ENCODE measurements at places on chromosomes 13 and 19. TPM values are rescaled to one million over a fixed set of nuclear protein-coding genes. Genes with fewer than 3 reads are reported as not detected.

Gene POSTN
- total RNA-seq = 1.6 TPM

Gene NCAN
- total RNA-seq = not detected

DNA sequence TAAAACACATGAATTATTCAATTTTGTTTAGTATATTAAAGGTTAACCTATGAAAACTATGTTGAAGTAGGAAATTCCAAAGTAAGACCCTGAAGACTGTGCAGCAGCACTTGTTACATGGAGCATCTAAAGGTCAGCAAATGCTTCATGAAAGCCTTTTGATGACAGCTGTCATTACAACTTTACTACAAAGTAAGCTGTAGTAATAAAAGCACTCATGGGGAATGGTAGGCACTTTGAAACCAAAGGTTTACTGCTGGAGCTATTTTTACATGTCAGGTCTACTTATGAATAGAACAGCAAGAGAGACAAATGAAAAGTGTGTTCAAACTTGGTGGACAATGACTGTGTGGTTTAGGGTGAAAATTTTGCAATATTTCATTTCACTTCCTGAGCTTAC is 672.5 kb upstream of the PCDH20 start:
- DNase-seq = no peak

DNA sequence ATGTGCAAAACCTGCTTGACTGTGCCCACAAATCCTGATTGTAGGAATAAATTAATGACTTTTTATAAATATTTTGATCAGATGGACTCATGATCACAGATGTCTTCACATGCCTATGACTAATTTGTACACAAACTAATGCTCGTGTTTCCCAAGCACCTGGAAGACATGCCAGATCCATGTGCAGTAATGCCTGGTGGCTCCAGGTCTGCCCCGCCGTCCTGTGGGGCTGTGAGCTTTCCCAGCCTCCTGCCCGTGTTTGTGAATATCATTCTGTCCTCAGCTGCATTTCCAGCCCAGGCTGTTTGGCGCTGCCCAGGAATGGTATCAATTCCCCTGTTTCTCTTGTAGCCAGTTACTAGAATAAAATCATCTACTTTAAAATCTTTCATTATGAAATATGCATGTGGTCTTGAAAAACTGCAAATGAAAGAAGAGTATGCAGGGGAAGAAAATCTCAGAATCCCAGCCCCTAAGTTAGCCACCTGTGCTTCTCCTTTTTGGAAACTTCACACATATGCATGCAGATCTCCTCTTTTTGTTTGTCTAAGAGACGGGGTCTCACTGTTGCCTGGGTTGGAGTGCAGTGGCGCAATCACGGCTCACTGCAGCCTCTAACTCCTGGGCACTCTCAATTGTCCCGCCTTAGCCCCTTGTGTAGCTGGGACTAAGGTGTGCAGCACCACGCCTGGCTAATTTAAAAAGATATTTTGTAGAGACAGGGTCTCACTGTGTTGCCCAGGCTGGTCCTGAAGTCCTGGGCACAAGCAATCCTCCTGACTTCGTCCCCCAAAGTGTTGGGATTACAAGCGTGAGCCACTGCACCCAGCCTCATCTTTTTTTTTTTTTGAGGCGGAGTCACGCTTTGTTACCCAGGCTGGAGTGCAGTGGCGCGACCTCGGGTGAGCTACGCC is 6.2 kb downstream of the RPL28 start:
- no peak for DNase-seq

DNA sequence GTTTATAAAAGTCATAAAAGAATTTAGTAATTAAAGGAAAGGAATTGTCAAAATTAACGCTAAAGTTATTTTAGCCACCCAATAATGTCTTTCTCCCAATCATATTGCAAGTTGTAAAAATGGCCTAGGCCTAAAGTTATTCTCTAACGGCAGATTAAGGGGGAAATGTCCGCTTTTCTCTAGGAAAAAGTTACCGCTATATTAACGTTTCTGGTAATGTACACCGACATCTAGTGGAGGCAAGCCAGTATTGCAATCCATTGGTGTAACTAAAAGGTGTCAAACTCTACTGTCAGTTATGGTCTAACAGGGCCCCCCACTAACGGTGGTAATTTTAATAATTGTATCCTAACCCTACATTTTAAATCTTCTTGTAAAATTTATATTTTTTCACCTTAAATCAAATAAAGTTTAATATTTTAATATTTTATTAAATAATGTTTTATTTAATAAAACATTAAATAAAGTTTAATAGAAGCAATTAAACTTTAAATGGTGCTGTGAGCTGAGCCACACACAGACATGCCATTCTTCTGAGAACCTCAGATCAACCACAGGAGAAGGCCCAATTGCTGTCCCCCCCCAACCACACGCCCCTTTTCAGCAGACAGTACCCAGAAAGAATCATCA is 35.9 kb upstream of the ZSCAN5A start:
- DNase-seq = peak; percentile 40

Gene MAST1
- 0.20 TPM for total RNA-seq

- peak; percentile 29 for DNase-seq
Measured at GRCh38 chr19:46717034-46717715, at the start of gene PRKD2. PRKD2 (minus strand) TSS chr19:46717114; CDS start chr19:46716370, 744 bp downstream.

DNA sequence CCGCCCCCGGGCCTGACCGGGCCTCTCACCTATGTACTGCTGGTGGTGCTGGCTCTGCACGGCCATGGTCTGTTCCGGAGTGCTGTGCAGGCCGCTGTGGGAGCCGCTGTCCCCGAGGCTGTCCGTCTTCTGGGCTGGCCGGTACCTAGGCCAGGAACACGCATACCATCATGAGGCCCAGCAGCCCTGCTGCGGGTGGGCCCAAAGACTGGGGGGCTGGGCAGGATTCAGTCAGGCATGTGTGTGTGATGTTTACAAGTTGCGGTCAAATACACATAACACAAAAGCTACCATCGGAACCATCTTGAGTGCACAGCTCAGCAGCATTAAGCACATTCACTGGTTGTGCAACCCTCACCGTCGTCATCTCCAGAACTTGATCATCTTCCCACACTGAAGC is 32.2 kb upstream of the RANBP3 start:
- DNase-seq = no peak

- DNase-seq = no peak
Measured at GRCh38 chr13:49342454-49342853, 94.7 kb downstream of the CDADC1 start.

DNA sequence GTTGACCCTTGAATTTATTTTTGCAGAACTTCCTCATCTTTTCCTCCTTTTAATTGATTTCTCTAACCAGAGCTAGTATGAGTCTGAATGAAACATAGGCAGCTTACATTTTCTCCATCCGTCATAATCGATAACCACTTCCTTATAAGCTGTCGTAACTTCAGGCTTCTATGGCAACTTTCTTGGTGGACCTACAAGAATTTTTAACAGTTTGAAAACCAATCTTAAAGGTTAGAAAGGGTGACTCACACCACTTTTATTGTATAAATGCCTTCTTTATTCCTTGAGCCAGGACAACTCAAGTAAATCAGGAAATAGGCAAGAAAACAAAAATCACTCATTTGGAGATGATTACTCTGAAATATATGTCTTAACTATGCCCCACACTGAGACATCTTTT is 105.7 kb upstream of the KL start:
- DNase-seq = peak; percentile 61

DNA sequence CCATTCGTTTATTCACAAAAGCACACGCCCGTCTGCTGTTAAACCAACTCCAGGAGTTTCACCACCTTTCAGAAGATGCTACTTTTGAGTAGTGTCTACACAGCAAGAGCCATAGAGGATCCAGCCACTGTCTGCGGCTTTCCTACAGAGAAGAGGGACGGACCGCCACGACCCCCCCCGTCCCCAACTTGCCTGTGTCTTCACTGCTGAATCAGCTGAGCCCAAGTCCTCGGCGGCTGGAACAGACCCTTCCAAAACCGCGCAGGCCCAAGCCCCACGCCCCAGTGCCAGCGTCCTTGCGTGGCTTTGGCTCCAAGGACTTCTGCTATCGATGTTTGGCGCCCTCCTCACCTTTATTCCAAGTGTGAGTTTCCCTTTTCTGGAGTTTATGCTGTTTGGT is 65.1 kb downstream of the SPACA7 start:
- DNase-seq = no peak

DNA sequence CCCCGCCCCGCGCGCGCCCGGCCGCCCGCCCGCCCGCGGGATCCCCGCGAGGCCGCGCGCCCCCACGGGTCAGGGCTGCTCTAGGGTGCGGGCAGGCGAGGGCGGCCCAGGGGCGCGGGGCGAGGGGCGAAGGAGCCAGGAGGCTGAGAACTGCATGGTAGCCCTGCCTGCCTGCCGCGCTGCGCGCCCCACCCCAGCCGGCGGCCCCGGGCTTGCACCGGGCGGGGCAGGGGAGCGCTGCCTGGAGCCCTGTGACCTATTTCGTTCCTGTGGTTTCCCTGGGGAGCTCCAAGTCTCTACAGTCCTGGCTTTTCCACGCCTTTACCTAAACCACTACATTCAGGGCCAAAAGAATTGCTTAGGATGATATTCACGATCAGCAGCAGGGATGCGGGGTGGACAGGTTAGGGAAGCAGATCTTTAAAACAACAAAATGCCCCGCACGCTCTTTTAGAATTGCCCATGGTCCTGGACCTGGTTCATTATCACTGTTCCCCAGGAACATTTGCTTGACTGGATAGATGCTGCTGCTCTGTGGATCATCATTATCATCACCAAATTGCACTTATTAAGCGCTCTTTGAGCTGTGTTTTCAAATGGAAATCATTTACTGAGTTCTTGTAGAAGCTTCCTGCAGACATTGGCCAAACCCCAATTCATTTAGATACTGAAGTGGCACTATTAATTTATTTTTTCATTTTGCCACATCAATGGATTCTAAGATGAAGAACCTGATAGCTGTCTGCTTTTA is 421 bp upstream of the GPR12 start:
- no peak for DNase-seq

DNA sequence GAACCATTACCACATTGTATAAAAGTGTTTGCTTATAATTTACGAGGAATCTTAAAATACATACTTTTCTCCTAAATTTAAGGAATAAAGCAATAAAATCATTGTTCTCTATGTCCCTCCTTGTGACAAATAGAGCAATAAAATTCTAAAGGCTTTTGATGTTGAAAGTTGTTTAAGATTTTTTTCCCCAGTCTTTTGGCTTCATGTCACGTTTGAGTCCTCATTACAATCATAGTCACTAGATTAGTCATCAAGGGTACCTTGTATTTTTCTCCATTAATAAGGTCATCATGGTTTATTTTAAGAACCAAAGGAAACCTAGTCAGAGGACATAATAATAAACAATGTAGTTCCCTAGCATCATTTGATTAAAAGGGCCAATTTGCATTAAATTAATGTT is 3.2 kb downstream of the WBP4 start:
- peak; percentile 91 for DNase-seq

DNA sequence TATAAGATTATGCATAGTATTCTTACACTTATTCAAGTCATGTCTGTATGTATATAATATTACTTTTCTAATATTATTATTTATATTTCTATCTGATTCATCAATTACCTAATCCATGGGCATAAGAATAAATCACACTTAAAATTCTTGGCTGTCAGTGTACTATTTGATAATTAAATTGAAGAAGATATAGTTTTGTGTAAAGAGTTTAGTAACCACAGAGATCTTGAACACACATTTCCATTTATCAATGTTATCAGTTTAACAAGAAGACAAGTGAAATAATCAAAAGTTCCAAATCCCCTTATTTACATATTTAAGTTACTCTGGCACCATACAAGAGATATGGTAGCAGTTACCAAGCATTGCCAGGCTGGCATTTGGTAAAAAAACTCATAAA is 244.5 kb downstream of the OXGR1 start:
- no peak for DNase-seq

GRCh38 chr19:47716270-47716937 is 3.2 kb downstream of the EHD2 start:
- no peak for DNase-seq

- no peak for DNase-seq
Measured at GRCh38 chr19:34574704-34575103, 93.1 kb downstream of the WTIP start.

DNA sequence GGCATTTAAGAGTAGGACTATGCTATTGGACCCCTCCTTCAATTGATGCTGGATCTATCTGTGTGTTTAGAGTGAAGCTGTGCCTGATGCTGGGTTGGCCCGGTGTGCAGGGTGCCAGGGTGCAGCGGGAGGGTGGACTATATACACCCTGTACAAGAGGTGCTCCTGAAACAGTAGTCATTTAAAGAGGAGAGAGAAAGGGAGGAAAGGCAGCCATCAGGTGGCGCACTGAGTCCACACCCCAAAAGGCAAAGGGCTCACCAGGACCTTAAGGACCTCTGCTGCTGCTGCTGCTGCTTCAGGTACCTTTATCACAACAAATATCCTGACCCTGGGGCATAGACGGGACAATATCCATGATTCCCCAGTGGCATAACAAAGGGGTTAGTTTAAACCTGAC is 39.4 kb downstream of the ZNF136 start:
- DNase-seq = no peak

Measured in renal cortical epithelial cell (primary cell).